Subcutaneous adipose tissue (tissue), 4 donors: ENCODE measurements at places on chromosomes 16 and 17. TPM values are rescaled to one million over a fixed set of nuclear protein-coding genes. Genes with fewer than 3 reads are reported as not detected.

Gene CPHXL2
- not detected for total RNA-seq

Gene C1QBP
- total RNA-seq = 54.4 TPM

Gene SBK1
- 0.17 TPM for total RNA-seq

Gene POLR3K
- total RNA-seq = 7.3 TPM

Gene TMC7
- total RNA-seq = 2.8 TPM

Gene RPL19
- total RNA-seq = 2,894 TPM

Gene MYADML2
- total RNA-seq = not detected
